ENCODE measurements at places on chromosomes 12 and 14.

DNA sequence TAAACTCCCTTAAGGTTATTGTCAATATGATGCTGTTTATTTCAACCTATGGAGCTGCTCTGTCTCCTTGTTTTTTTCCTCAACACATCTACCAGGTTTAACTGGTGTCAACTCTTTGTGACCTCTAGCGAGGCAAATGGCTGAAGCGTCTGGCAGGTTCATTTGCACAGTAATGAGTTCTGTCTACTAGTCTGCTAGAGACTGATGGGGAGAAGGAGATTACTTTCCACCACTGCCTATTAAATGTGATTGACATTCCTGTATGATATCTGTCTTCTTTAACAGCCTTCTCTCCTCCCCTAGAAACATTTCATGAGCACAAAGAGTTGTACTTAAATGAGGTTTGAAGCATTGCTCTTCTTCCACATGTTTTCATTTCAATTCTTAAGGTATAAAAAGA is 253.7 kb downstream of the SLC6A15 start:
- no peak for DNase-seq

DNA sequence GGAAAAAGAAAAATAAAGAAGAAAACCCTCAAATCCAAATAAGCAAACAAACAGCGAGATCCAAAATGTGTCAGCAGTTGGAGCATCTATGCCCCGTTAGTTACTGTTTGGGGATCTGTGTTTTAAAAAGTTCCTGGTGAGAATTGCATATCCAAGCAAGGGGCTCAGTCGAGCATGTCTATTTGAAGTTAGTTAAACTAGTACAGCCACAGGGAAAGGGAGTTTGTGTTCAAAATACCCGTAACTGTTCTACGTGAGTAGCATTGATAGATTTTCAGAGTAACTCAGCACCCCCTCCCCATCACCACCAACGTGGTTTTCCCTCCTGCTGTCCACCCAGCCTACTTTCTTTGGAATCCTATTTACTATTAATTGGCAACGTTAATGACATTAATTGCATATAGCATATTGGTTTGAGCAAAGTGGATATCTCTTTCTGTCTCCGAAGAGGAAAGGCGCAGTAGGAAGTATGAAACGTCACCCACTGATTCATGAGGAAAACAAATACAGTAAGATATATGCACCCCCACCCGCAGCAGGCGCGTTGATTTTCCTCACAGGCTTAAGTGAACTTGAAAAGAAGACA is 1.5 kb downstream of the NPAS3 start:
- DNase-seq, result no peak

- no peak for DNase-seq
Measured at GRCh38 chr12:55664826-55665225, 28.1 kb downstream of the OR10P1 start.

- DNase-seq, result no peak
Measured at GRCh38 chr14:72845196-72845595, 48.7 kb downstream of the DPF3 start.

GRCh38 chr14:79417961-79418360 is 793.3 kb downstream of the DIO2 start:
- no peak for DNase-seq

GRCh38 chr14:20798318-20798717 is 4.3 kb downstream of the RNASE1 start:
- no peak for DNase-seq

GRCh38 chr14:45359746-45360145 is 106.7 kb upstream of the MIS18BP1 start:
- DNase-seq, result peak; percentile 38

- DNase-seq, result no peak
Measured at GRCh38 chr14:50667684-50667995, 466 bp downstream of the SAV1 start.

DNA sequence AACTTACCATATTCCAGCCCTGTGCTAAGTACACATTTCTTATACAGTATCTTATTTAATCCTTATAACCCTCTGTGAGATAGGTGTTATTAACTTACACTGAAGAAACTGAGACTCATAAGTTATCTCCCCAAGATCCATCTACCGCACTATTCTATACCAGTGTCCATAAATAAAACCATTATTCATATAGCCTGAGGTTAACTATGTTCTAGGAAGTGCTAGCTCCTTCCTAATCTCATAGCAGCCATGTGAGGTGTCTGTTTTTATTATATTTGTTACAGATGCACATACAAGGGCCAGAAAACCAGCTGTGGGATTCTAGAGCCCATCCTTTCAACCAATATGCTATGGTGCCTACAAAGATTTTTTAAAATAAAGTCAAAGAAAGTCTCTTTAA is 100.3 kb upstream of the RAP1B start:
- DNase-seq, result no peak

DNA sequence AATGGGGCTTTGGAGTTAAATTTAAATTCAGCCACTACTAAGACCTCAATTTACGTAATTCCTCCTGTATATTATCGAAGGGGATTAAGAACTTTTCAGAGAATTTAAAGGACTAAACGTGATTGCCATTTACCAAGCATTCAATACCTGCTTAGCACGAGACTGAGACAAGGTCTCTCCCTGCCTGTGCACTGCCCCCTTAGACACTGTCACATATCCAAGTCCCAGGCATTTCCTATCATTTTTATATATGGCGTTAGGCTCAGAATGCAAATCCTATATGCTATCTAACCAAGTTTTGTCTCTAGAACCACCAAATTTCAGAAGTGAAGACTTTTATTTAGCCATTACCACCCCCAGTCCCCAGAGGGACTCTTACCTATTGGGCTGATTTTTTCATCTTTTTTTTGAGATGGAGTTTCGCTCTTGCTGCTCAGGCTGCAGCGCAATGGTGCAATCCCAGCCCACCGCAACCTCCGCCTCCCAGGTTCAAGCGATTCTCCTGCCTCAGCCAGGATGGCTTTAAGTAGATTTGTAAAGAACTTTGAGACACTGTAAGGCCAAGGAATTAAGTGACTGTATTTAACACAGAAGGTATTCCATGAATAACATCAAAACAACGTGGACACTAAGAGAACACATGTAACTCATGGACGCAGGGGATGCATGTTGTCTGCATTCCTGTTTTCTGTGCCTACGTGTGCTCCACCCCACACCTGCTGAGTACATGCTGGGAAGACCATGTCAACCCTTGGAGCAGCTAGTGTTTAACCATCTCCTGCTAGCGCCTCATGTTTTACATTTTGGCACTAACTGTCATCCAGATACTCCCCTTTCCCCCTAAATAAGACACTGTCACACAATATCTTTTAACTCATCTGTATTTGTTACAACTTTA is 6.4 kb downstream of the HSP90AA1 start:
- DNase-seq, result no peak

- DNase-seq, result no peak
Measured at GRCh38 chr14:58662759-58663158, 25.0 kb downstream of the DACT1 start.

GRCh38 chr12:54285150-54286041 is 4.9 kb downstream of the HNRNPA1 start:
- no peak for DNase-seq

- peak; percentile 25 for DNase-seq
Measured at GRCh38 chr12:13661005-13661887, 320.2 kb downstream of the GRIN2B start.

DNA sequence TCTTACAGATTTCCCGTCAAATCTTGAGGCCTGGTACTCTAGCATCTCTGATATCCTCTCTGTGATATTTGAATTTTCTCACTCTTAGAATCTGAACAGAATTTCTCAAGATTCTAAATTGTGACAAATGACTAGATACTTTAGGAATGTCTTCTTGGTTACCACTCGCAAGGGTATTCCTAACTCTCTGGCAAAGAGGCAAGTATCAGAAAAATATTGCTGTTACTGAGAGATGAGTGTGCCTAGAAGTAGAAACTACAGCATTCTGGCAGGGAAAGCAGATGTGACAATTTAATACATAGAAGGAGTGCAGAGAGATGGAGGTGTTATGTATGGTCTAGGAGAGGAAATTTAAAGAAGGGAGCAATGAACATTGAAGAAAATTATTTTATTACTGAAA is 467.8 kb downstream of the LRIG3 start:
- peak; percentile 10 for DNase-seq

DNA sequence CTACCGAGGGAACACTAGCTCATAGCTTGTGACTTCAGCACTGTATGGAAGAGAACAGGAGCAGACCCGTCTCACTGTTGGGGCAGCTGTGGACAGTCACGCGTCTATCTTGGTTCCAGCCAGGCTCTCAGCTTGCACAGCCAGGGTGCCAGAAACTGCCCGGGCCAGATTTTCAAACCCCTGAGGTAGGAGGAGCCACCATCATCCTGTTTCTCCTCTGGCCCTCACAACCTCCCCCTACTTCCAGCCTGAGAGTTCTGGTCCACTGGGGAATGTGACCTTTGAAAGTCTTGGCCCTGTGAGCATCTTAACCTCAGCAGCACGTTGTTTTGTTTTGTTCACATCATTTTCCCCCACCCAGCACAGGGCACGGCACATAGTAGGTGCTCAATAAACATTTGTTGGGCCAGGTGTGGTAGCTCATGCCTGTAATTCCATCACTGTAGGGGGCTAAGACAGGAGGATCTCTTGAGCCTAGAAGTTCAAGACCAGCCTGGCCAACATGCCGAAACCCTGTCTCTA is 50.4 kb downstream of the PSMA6 start:
- no peak for DNase-seq

DNA sequence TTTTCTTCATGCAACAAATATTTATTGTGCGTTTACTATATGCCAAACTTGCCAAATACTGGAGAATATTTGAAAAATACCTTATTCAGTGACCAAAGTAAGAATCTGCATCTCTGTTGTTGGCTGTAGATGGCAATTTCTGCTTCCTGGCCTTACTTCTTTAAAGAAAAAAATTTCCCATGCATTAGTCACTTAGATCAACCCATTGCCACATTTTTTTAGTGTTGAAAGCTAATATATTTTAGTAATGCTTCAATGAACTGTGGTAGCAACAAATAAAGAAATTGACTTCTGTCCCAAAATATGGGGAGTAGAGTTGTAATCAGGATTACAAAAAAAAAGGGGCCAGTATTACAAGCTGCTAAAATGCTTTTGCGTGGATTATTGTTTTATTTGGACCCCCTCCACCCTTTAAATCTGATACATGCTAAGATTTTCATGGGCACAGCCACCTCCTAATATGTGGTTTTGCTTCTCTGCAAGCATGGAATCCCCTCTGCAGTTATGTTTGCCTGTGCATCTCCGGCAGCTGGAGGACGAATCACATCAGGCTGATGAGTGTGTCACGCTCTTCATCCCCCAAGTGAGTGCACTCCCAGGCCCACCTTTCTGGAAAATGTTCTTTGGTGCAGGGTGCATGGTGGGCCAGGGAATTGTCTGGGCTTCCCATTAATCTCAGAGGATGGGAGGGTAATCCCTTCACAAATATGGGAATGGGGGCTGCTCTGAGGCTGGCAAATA is 38.1 kb upstream of the PTCSC3 start:
- no peak for DNase-seq

GRCh38 chr12:51421266-51421884 is 3.3 kb upstream of the SLC4A8 start:
- no peak for DNase-seq

GRCh38 chr14:22850944-22851764 is 14.8 kb downstream of the MMP14 start:
- peak; percentile 55 for DNase-seq

DNA sequence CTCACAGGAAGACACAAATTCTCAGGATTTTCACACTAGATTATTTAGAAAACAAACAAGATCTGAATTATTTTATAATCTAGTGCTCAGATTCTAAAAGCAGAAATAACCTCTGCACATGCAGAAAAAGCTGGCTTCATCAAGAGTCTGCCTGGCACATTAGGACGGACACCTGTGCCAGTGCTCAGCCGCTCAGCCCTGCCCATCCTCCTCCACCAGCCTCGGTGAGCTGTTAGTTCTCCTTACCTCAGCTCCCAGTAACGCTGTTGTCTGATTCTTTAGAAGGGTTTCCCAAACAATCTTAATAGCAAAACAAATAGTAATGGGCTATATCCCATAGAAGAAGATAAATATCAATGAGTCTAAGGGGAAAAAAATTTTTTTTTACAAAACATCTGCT is 27.7 kb downstream of the DUSP16 start:
- no peak for DNase-seq

DNA sequence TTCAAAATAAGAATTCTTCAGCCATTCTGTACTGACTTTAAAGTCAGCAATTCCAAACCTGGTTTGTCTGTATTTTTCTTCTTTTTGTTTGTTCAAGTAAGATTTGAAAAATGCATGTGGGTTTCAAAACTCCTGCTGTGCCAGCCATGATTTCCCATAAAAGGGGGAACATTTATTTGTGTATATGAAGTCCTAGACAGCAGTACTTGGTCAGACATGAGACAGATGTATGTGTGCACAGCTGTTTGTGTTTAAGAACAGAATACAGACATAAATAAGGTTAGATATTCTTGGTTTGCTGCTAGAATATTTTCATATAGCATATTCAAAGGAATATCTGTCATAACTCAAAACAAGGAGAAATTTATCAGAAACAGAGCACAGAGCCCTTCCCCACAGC is 236.0 kb downstream of the ADAMTS20 start:
- no peak for DNase-seq

DNA sequence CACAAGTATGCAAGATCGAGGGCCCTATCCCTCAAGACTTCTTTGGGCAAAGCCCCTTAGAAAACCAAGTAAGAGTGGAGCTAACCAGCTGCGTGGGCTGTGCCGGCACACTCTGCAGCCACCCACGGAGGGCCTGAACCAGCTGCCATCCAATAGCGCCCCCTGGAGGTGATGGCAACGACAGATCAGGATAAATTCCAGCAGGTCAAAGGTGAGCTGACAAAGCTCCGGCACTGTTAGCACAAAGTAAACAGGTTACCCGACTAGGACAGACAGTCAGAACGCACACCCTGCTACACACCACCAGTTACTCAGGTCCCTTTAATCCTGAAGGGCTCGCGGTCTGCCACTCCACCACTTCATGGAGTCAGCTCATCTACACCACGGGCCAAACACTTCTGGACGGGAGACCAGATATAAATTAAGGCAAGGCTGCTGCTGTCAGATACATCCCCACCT is 4.9 kb downstream of the ZBTB39 start:
- no peak for DNase-seq

DNA sequence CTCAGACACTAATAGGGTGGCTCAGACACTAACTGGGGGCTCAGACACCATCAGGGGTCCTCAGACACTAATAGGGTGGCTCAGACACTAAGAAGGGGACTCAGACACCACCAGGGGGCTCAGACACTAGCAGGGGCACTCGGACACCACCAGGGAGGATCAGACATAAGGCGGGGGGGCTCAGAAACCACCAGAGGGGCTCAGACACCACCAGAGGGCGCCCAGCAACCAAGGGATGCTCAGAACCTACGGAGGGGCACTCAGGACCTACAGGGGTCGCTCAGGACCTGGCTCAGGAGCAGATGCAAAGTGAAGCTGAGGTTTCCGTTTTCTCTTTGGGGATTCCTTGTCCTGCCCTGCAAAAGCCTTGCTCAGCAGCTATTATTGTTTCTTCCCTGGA is 448.5 kb downstream of the TMEM121 start:
- DNase-seq, result no peak

GRCh38 chr12:91882910-91883309 is 262.7 kb downstream of the BTG1 start:
- no peak for DNase-seq

GRCh38 chr12:25970916-25971653 is 12.6 kb downstream of the RASSF8 start:
- no peak for DNase-seq

Data from fibroblast of skin of left biceps (primary cell).